Progenitor cell of endocrine pancreas (in vitro differentiated cells): ENCODE measurements at places on chromosomes 3 and 15. TPM values are rescaled to one million over a fixed set of nuclear protein-coding genes. Genes with fewer than 3 reads are reported as not detected.

GRCh38 chr3:43273416-43273815, 12.9 kb upstream of the SNRK start:
- no peaks in the 10 kb centered on the region for H3K4me1 ChIP-seq
- H3K36me3 ChIP-seq, result no peaks in the 10 kb centered on the region
- H3K27ac ChIP-seq, result no peak overlapping the region
- H3K27me3 ChIP-seq, result peaks cover 3% of the 10 kb centered on the region

- no peaks in the 10 kb centered on the region for H3K27me3 ChIP-seq
- no peaks in the 10 kb centered on the region for H3K36me3 ChIP-seq
- no peaks in the 10 kb centered on the region for H3K4me1 ChIP-seq
- no peak overlapping the region for H3K4me3 ChIP-seq
Observed at GRCh38 chr3:128226795-128227395, 73.6 kb downstream of the EEFSEC start.

DNA sequence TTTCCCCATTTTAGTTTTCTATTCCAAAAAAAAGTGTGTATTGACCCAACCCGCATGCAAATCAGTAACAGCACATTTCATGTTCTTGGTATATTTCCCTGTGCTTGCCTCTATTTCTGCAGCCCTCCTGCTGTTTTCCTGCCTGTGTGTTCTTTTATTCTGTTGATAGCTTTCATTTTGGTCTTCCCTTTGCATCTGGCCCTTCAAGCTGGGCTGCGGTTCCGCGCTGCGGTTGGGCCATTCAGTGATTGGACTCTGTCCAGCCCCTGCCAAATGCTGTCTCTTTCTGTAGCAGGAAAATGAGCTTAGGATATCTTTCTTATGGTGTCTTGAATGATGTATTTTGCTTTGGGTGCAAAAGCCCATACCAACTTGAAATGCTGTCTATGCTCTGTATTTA, 49.9 kb downstream of the ZNF621 start:
- H3K27ac ChIP-seq, result no peak overlapping the region
- no peaks in the 10 kb centered on the region for H3K36me3 ChIP-seq
- H3K27me3 ChIP-seq, result peaks cover 4% of the 10 kb centered on the region
- no peak for DNase-seq
- H3K4me3 ChIP-seq, result no peak overlapping the region
- peaks cover 4% of the 10 kb centered on the region for H3K4me1 ChIP-seq

CHRNA3 gene
- total RNA-seq, result 0.29 and 1.5 TPM in 2 replicates

ZNF385D gene
- 0.10 and 0.47 TPM in 2 replicates for total RNA-seq
